Esophagus muscularis mucosa (tissue), 4 donors: ENCODE measurements at places on chromosomes 7 and 10.

DNA sequence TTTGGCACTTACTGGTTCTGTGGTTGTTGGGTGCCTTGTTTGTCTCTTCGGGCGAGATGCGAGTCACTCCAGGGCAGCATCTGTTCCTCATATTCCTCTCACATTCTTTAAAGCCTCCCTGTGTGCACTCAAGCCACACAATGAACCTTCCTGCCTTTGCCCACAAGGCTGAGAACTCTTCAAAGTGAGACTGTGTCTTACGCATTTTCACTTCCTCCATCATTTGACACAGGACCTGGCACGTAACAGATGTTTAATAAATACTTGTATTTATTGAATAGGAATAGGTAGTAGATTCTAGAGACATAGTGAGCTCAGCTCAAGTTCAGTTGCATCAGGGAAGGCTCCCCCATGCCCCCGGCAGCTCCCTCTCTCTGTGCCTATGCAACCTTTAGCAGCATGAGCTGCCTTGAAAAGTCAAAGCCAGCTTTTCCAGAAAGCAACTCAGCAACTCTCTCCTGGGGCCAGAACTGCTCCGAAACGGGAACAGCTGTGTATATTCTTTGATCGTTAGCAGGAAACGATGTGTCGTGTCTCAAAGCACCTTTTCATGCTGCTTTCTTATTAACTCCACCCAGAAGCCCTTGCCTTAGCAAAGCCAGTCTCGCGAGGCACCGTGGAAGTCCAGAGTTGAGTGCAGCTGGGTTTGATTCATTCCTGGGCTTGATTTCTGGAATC is 97.5 kb downstream of the PFKFB3 start:
- DNase-seq, result no peak

GRCh38 chr7:85454904-85455303 is 268.0 kb upstream of the SEMA3D start:
- no peak for DNase-seq

DNA sequence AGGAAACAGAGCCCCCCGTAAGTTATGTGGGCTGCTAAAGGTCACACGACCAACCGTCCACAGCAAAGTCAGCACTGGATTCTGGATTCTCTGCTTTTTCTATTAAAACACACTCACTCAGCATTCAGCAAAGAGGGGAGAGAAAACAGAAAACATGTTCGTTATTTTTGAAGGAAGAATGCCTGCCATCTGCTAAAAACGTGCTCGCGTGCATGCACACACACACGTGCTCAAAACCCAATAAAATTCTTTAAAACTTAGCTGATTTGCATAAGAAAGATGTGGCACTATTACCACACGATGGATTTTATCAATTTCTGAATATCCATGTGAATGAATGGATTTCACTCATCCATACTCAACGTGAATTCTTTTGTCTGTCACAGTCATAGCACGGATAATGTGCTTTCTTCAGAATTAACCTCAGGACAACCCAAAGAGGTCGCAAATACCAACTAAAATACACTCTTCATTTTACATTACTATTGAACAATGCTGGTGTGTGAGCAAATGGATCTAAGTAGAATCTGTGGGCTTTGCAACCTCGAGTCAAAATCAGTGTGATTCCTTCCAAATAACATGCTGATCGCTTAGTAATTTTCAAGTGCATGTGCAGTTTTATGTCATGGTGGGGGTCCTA is 40.8 kb downstream of the NRP1 start:
- no peak for DNase-seq

- DNase-seq, result no peak
Observed at GRCh38 chr7:158077934-158078910, 509.4 kb downstream of the PTPRN2 start.

- DNase-seq, result no peak
Observed at GRCh38 chr10:86288695-86289576, 77.7 kb downstream of the GRID1 start.

- DNase-seq, result no peak
Observed at GRCh38 chr10:19683356-19683755, 132.9 kb upstream of the PLXDC2 start.

DNA sequence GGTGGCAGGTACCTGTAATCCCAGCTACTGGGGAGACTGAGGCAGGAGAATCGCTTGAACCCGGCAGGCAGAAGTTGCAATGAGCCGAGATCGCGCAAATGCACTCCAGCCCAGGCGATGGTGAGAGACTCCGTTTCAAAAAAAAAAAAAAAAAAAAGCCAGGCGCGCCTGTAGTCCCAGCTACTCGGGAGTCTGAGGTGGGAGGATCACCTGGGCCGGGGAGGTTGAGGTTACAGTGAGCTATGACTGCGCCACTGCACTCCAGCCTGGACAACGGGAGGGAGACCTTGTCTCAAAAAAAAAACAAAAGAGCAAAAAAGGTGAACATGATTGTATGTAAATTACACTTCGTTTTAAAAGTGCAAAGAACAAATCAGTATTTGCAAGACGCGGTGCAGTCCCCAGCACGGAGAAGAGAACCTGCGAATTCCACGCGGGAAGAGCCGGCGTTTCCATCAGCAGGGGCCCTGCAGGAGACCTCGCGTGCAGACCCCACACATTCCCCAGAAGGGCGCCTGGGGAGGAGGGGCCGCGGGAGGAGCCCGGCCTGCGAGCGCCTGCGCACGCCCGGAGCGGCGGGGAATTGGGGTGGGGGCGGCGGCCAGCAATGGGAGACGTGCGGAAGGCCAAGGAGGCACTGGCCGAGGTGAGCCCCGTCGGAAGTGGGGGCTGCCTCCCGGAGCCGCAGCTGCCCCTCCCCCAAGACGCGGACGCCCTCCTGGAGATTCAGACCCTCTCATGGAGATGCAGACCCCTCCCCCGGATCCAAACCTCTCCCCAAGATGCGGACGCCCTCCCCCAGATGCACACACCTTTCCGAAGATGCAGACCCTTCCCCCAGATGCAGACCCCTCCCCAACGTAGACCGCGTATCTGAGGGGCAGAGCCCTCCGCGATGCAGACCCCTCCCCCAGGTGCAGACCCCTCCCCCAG is 16.7 kb upstream of the SUN1 start:
- DNase-seq, result no peak

- DNase-seq, result no peak
Observed at GRCh38 chr10:43236176-43236850, 30.6 kb downstream of the RASGEF1A start.

DNA sequence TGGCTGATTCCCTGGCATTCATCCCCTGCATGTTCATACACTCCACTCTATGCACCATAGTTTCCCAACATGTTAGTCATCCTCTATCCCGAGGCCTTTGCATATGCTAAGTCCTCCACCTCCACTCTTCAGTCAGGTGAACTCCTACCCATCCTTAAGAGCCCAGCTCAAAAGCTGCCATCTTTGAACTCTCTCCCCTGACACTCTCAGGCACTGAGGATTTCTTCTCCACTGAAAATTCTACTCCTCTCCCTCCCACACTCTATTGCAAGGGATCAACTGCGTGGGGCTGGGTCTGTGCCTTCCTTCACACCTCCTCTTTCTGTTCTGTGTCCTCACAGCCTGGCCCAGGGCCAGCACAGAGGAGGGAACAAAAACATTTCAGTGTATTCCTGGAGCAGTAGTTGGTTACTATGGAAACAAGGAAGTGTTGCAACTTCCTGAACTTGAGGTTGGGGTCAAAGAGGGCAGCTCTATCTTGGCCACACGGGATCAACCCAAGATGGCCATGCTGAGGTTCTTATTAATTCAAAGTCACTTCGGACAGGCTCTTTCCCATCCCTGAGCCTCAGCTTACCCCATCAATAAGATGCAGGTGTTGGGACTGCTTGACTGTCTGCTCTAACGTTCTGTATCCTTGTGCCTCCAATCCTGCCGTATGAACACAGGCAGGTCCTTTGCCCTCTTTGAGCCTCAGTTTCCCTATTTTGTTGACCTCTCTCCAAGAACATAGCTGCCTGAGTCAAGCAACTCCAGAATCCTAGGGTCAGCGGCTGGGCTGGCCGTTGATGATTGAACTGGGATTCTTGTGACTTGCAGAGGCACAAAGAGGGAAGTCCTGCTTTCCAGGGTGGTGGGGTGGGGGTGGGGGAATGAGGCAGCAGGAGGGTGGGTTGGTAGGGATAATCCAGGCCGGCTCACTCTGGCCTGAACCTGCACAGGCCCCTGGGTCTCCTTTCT is 15.5 kb downstream of the ZMIZ1 start:
- peak; percentile 99 for DNase-seq

DNA sequence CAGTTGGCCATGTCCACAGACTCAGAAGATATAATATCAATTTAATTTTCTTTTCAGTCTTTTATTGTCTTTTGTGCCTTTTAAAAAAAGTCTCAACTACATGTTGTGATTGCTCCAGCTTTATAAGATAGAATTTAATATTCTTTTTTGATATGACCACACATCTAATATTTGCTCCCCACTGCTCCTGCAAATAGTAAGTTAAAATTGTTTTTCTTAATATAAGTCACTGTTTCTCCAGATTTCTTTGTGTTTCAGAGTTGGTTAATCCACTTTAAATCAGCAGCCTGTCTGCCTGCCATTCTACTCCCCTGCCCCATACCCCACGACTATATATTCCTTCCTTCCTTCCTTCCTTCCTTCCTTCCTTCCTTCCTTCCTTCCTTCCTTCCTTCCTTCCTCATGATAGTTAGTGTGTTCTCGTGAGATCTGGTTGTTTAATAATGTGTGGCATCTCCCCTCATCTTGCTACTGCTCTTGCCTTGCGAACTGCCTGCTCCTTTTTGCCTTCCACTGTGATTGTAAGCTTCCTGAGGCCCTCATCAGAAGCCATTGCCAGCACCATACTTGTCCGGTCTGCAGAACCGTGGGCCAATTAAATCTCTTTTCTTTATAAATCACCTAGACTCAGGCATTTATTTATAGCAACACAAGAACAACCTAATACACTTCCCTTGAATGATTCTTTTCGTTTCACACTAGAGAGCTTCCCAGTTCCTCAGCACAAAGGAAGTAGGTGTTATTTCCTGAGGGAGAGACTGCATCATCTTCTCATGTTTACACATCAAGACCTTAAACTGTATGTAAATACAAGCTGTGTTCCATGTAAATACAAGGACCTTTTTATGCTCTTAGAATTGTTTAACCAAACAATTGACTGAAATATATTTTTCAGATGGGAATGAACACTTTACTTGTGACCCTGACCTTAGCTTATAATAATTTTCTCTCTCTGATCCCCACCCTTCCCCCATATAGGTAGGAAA is 24.5 kb downstream of the TAS2R16 start:
- no peak for DNase-seq

- no peak for DNase-seq
Observed at GRCh38 chr10:63707254-63707910, 186.2 kb downstream of the REEP3 start.

GRCh38 chr7:81694711-81695110 is 75.1 kb downstream of the HGF start:
- DNase-seq, result no peak

DNA sequence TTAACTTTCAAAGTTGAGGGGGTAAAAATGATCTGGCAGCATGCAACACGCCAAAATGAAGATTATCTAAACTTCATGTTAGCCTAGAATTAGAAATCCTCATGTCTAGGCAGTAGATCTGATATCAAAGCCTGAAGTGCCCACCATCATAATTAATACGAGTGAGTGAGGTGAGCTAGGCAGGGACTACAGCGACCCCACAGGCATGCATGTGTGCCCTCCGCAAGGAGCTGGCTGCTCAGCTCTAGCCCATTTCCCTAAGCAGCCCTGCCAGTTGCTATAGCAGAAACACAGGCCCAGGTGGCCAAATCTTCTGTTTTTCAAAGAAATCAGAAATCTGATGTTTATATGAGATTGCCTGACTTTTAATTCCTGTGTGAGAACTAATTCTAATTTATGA is 93.1 kb upstream of the IFRD1 start:
- no peak for DNase-seq
